ENCODE measurements at places on chromosomes 13 and 19. TPM values are rescaled to one million over a fixed set of nuclear protein-coding genes. Genes with fewer than 3 reads are reported as not detected.
A peak's percentile ranks its signal among the peaks of the same experiment; 100 is the strongest.

GRCh38 chr19:50272263-50272897 lies 56.8 kb downstream of the KCNC3 start:
- no peak for DNase-seq

- DNase-seq = no peak
Observed at GRCh38 chr19:40959338-40959737, 31.7 kb upstream of the CYP2B6 start.

DNA sequence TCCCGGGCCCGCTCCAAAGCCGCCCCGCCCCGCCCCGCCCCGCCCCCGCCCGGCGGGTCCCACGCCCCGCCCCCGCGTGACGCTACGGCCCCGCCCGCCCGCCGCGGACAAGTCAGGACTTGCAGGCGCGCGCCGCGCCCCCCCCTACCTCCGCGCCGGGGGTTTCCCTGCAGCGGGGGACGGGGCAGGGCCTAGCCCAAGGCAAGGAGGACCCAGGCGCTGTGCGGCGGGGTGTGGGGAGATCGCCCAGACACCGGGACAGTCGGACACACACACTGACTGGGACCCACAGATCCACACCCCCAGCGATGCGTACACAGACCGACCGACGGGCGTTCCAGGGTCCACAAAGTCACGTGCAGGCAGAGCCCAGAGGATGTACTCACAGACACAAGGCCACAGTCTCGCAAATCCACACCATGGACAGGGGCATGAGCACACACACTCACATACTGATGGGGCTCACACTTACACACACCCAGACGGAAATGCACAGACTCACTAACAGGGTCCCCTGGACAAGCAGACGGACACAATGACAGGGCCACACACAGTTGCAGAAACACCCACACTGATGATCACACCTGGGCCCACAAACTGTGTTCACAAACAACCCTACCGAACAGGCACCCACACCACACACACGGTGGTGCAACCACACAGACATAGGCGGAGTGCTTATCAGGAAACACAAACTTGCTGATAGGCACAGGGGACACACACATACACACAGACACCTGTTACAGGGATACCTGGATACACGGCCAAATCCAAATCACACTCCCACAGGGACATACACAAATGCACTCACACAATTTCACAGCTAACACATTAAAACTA lies 436 bp upstream of the BBC3 start:
- peak; percentile 91 for DNase-seq

- DNase-seq = no peak
Observed at GRCh38 chr13:58579468-58579867, 947.9 kb downstream of the PCDH17 start.

PCDH20 gene
- 0.49 TPM for total RNA-seq

Data from ureter (tissue), 1 donor.